ENCODE measurements at places on chromosomes 5 and 9. TPM values are rescaled to one million over a fixed set of nuclear protein-coding genes. Genes with fewer than 3 reads are reported as not detected.

The CDH12 gene
- total RNA-seq, result 71.9 TPM

The DBH gene
- not detected for total RNA-seq

The QRFP gene
- total RNA-seq, result not detected

The SH3GL2 gene
- total RNA-seq, result 0.02 TPM

The SHB gene
- total RNA-seq, result 10.1 TPM

- peak; percentile 85 for DNase-seq
Observed at GRCh38 chr5:32489791-32490562, 45.4 kb upstream of the ZFR start.

- DNase-seq, result no peak
Observed at GRCh38 chr5:94674490-94675382, 56.3 kb downstream of the SLF1 start.

DNA sequence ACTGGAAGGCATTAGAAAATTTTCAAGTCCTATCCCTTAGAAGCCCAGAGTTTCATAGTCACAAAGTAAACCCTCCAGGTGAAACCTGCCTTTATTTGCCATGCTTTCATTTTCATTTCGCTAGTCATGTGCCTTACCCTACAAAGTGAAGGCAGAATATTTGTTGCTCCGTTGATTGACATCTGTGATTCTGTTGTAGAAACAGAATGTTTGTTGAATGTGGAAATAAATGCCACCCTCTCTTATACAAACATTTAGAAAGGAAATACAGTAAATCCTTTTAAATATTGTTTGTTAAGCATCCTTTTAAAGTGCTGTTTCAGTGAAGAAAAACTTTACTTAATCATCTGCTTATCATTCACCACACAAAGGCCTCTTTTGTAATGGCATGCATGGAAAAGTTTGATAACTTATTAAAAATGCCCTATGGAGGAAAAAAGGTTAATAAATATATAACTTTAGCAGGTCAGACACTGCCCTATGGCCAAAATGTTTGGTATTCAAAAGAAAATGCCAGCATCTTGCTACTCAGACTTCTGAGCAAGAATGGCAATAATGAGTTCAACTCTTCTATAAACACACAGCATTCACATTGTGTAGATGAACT lies 34.3 kb upstream of the CAST start:
- DNase-seq, result peak; percentile 28

DNA sequence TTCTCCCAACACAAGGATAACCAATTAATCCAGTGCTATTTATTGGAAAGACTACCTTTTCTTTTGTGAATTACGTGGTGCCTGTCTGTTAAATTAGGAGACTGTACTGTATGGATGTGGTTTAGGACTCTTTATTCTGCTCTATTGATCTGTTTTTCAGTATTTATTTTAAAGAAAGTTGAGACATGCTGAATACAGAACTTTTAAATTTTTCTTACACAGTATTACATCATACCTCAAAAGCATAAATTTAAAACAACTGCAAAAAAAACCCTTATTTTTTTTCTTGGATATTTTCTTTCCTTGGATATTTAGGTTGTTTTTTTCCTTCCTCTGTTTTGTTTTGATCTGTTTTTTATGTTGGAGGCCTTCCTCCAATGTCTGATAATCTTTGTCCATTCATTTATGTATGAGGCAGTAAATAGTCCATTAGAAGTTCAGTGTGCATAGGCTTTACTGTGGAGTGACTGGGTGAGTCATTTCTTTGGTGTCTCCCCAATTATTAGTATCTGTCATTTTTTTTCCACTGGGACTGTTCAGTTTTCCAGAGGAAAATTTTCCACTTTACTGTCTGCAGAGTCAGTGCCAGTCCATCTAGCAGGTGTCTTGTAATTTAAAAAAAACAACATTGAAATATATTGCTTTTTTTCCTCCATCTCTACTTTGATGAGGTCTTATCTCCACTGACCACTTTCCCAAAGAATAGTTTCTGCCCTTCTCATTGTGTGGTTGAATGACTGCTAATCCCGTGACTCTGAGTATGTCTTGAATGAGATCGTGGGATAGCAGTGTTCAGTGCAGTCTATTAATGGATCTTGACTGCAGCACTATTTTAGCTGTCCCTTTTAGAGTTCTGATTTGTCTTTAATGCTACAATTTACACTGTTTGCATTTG lies 15.2 kb downstream of the CYSTM1 start:
- no peak for DNase-seq

DNA sequence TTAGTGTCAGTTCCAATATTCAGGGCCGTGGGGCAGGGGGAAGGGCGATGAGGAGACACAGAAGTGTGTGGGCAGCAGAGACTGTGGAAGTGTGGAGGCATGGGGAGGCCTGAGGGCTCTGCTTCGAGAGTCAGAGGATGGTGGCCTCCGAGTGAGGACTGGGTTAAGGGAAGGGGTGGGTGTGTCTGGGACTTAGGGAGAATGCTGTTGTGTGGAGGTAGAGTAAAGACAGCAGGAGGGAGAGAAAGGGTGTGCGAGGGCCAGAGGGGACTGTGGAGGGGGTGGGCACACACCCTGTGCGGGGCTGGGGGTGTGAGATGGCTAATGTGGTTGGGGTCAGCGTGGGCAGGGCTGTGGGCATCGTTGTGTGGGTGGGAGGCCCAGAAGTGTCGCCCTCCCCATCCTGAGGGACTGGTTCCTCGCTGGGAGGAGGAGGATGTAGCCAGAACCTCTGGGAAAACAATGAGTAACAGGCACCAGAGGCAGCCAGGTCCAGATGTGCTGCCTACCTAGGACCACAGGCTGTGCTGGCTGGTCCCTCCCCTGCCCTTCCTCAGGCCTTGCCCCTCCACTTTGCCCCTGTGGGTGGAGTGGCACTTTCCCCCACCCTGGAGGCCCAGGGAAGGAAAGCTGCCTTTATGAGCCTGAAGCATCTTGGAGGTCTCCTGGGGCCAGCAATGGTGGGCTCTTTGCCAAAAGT lies 4.2 kb downstream of the USP20 start:
- no peak for DNase-seq

GRCh38 chr5:159003045-159004030 lies 96.4 kb downstream of the EBF1 start:
- peak; percentile 70 for DNase-seq

DNA sequence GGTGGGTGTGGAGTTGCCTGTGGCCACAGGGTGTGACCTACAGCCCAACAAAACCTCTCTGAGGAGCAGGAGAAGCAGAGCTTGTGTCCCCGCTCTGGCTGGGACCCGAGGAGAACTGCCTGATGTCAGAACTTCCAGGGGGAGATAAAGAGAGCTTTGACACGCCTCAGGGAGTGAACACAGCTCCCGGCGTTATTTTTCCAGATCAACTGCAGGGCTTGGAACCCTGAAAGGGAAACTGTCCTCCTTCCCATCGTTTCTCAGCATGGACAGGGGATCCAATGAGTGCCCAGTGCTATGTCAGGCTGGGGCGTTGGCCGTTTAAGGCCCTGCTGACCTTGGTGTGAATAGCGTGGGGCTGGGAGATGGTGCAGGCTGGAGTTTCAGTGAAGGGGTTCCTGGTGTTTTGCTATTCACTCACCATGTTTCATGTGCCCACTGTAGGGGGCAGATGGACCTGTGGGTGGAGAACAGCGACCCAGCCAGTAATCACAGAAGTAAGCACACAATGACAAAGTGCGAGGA lies 22.0 kb downstream of the GADD45G start:
- no peak for DNase-seq

DNA sequence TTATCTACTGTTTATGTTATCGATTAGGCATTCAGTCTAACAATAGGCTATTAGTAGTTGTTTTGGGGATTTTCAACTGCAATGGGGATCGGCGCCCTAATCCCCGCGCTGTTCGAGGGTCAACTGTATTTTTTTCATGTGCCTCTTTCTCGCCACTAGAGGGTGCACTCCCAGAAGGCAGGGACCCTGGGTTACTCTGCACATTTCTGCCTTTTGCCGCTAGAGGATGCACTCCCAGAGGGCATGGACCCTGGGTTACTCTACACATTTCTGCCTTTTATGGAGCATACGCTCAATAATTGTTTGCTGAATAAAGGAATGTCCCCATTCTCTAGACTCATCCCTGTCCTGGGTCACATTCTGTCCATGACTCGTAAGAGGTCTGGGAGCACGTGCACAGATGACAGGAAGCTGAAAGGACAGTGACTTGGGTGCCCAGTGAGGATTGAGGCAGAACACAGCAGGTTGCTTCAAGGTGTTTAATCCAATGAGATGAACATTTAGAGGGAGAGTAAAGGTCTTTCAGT lies 27.9 kb upstream of the RECK start:
- peak; percentile 74 for DNase-seq

- no peak for DNase-seq
Observed at GRCh38 chr9:1404940-1405339, 354.8 kb downstream of the DMRT2 start.

GRCh38 chr5:39209924-39210323 lies 9.4 kb downstream of the FYB1 start:
- no peak for DNase-seq

- DNase-seq, result no peak
Observed at GRCh38 chr5:6950250-6950649, 237.0 kb downstream of the TENT4A start.

- no peak for DNase-seq
Observed at GRCh38 chr9:38117651-38118050, 48.6 kb upstream of the SHB start.

DNA sequence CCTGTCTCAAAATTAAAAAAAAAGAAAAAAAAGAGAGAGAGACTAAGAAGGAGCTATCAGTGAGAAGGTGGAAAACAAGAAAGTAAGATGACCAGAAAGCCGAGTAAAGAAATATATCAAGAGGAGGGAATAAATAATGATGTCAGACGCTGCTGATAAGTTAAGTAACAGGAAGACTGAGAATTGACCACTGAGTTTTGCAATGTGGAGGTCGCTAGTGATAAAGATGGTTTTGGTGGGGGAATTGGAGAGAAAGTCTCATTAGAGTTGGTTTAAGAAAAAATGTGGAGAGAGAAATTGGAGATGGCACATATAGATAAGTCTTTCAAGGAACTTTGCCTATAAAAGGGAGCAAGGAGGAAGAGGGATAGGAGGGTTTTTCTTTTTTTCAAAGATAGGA lies 91.9 kb downstream of the RAD23B start:
- DNase-seq, result no peak

GRCh38 chr9:117541181-117541580 lies 126.3 kb upstream of the ASTN2 start:
- DNase-seq, result no peak

- DNase-seq, result no peak
Observed at GRCh38 chr5:6556089-6556801, 76.6 kb downstream of the NSUN2 start.

GRCh38 chr5:107021575-107021974 lies 649.2 kb downstream of the EFNA5 start:
- DNase-seq, result no peak

DNA sequence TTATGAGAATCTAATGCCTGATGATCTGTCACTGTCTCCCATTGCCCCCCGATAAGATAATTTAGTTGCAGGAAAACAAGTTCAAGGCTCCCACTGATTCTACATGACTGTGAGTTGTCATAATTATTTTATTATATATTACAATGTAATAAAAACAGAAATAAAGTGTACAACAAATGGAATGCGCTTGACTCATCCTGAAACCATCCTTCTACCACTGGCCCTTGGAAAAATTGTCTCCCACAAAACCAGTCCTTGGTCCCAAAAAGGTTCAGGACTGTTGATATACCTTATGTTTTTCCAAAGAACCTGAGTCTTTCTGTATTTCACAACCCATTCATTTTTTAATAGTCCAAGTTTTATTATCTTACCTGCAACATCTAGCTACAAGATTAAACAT lies 403.5 kb downstream of the TAF11L14 start:
- DNase-seq, result no peak

DNA sequence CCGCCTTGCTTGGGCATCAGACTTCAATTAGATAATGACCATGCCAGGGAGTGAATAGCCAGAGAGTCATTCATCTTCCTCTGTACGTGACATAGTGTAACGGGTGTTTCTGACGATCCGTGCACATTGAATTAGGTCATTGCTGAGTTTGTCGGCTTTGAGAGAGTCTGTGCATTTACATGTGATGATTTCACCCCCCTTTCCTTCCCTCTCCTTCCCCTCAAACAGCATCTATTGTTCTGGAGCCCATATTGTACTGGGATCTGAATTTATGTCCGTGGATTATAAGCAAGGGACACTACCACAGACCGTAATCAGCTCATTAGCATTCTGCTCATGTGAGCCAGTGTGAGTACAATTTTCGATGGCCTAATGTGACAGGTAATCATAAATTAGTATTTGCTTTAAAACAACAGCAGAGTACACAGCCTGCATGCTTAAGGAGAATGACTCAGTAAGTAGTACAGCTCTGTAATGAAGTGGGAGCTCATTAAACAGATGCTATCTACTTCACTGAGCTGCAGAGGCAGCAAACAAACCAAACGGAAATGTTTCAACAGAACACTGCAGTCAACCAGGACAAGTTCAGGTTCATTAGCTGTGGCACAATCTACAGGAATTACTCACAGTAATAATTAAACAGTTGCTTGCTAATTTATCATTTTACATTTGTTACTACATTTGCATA lies 302.1 kb downstream of the CSNK1G3 start:
- peak; percentile 74 for DNase-seq

DNA sequence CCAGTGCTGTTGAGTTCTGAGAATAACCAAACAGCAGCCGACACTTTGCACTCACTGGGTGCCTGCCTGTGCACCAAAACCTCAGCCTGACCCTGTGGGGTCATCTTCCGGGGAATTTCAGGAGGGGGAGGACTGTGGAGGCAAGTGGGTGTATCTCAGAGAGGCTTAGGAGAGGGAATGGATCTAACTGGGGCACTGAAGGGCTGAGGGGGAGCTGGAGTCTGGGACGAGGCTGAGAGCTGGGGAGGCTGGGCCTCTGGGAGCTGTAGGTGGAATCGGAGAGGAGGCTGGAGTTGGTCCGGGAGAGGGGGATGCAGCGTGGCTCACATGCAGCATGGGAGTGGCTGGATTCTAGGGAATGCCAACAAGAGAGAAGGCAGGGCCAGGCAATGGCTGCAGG lies 14.9 kb upstream of the ASS1 start:
- DNase-seq, result no peak

- DNase-seq, result no peak
Observed at GRCh38 chr9:5438301-5439162, 807 bp upstream of the PLGRKT start.

DNA sequence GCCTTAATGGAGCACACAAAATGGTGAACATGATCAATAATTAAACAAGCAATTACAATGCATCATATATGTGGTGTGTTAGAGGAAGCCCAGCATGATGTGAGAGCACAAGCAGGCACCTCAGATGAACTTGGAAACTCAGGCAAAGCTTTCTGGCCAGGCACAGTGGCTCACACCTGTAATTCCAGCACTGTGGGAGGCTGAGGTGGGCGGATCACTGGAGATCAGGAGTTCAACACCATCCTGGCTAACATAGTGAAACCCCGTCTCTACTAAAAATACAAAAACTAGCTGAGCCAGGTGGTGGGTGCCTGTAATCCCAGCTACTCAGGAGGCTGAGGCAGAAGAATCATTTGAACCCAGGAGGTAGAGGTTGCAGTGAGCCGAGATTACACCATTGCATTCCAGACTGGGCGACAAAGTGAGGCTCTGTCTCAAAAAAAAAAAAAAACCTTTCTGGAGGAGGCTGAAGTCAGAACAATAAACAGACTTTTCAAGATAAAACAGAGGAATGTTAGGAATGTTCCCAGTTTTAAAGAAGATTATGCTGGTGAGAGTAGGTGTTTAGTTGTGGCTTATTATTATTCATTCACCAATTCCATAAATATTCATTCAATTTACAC lies 159.4 kb downstream of the CEMIP2 start:
- DNase-seq, result no peak
